ENCODE measurements at places on chromosomes 1 and 21. TPM values are rescaled to one million over a fixed set of nuclear protein-coding genes. Genes with fewer than 3 reads are reported as not detected.

DNA sequence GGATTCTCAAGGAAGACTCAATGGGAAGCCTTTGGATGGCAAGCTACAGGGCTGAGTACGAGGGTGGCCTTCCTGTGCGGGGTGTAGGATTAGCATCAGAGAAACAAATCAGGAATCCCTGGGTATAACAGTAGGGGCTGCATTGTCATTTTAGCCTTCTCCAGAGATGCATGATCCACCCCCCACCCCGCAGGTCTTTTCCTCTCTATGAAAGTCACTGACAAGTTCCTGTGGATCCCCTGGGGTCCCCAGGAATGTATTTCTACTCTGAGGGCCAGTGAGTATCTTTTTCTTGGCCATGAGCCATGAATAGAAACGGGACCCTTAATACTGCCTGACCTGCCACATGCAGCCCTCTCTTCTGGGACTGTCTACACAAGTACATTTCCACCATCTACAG is 473.0 kb upstream of the VAMP3 start:
- H3K36me3 ChIP-seq = no peaks in the 10 kb centered on the region
- DNase-seq = no peak
- H3K27me3 ChIP-seq = no peaks in the 10 kb centered on the region
- H3K27ac ChIP-seq = peak overlapping the region; percentile 98

GRCh38 chr1:221722254-221723017 is 19.5 kb downstream of the DUSP10 start:
- no peak for DNase-seq
- H3K4me3 ChIP-seq = no peak overlapping the region
- no peak overlapping the region for H3K27ac ChIP-seq
- H3K4me1 ChIP-seq = peaks cover 19% of the 10 kb centered on the region

GRCh38 chr1:168096296-168097165 is 40.2 kb downstream of the GPR161 start:
- H3K27ac ChIP-seq = no peak overlapping the region
- DNase-seq = no peak
- H3K4me1 ChIP-seq = no peaks in the 10 kb centered on the region
- H3K4me3 ChIP-seq = no peak overlapping the region

GRCh38 chr1:7783178-7783711 is 846 bp upstream of the PER3 start:
- peaks cover 4% of the 10 kb centered on the region for H3K4me1 ChIP-seq
- H3K27me3 ChIP-seq = no peaks in the 10 kb centered on the region
- H3K27ac ChIP-seq = peak overlapping the region; percentile 23
- H3K4me3 ChIP-seq = peak overlapping the region; percentile 65
- peaks cover 18% of the 10 kb centered on the region for H3K36me3 ChIP-seq

FCGR3A gene
- not detected for total RNA-seq

DNA sequence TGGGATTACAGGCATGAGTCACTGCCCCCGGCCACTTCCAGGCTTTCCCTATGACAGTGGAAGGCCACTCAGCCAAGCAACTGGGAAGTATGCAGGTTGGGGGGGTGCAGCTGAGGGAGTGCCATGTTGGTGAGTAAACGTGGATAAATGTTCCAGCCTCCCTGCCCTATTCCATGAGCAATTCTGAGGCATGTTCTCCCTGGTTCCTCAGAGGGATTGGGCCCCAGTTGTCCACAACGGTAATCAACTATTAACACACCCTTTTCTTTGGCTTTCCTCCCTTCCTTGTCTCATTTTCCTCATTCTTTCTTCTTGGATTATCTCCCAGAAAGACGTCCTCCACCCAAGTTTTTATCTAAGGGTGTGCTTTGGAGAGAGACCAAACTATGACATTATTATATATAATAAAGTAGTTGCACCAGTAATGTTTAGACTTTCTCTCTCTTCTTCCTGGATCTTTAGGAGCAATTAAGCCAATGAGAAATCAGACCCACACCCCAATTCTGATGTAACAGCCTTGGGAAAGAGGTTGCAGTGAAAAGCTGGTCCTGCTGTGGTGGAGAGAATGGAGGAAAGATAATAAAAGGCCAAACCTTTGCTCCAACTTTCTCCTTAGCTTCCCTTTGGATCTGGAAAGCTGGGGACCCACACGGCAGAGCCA is 6.8 kb upstream of the SLAMF9 start:
- DNase-seq = no peak
- no peaks in the 10 kb centered on the region for H3K27me3 ChIP-seq
- H3K36me3 ChIP-seq = no peaks in the 10 kb centered on the region
- H3K4me3 ChIP-seq = no peak overlapping the region
- H3K27ac ChIP-seq = no peak overlapping the region

DNA sequence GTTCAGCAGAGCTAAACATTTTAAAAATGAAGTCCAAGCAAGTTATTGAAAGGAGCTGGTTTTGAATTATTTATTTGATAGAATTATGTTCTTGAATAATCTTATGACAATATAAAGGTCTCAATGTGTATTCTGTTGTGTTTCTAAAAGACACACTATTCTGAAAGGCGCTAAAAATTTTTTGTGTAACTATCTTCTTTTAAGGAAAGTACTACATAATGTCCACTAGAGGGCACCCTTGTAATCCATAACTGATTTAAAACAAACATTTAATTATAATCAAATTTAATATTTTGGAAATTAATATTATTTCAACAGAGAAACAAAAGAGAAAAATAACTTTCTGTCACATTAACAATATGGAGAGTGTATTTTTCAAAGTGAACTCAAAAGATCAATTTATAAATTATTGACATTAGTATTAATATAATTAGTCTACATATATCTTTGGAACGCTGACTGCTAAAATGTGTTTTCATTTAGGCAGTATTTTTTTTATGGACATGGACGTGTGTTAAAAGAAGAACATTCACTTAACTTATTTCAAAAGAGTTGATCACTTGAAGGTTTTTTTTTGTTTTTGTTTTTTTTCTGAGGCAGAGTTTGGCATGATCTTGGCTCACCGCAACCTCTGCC is 248.4 kb downstream of the DENND1B start:
- H3K27me3 ChIP-seq = no peaks in the 10 kb centered on the region
- H3K4me3 ChIP-seq = no peak overlapping the region
- no peaks in the 10 kb centered on the region for H3K4me1 ChIP-seq
- peak; percentile 46 for DNase-seq
- no peak overlapping the region for H3K27ac ChIP-seq

DCST1 gene
- total RNA-seq = not detected

TMEM81 gene
- 4.5 TPM for total RNA-seq

- H3K27me3 ChIP-seq = peaks cover 15% of the 10 kb centered on the region
- DNase-seq = no peak
- no peaks in the 10 kb centered on the region for H3K4me1 ChIP-seq
- no peak overlapping the region for H3K27ac ChIP-seq
- no peak overlapping the region for H3K4me3 ChIP-seq
- no peaks in the 10 kb centered on the region for H3K36me3 ChIP-seq
Measured at GRCh38 chr21:42263591-42264131, 44.7 kb downstream of the ABCG1 start.

DNA sequence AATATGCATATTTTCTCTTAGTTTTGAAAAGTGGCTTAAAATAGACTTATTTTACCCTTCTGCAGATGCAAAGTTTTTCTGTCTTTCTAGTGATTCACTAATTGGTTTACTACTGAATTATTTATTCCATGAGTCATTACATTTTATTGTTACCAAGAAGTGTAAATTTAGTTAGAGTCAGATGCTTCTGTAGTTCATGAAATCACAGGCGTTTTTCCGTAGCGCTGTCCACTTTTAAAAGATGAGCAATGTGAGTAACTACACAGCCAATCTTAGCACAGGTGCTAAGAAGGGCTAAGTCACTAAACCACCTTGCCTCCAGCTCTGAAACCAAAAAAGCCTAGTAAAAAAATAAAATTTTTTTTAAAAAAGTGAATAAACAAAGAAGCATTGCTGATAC is 24.7 kb downstream of the RGS13 start:
- H3K36me3 ChIP-seq = no peaks in the 10 kb centered on the region
- no peak overlapping the region for H3K4me3 ChIP-seq
- H3K27me3 ChIP-seq = no peaks in the 10 kb centered on the region
- no peak overlapping the region for H3K27ac ChIP-seq
- DNase-seq = no peak
- H3K4me1 ChIP-seq = no peaks in the 10 kb centered on the region

- DNase-seq = no peak
- peaks cover 86% of the 10 kb centered on the region for H3K36me3 ChIP-seq
- no peak overlapping the region for H3K27ac ChIP-seq
- H3K4me1 ChIP-seq = no peaks in the 10 kb centered on the region
- H3K4me3 ChIP-seq = no peak overlapping the region
Measured at GRCh38 chr1:118896416-118896815, 91.7 kb downstream of the TBX15 start.

DNA sequence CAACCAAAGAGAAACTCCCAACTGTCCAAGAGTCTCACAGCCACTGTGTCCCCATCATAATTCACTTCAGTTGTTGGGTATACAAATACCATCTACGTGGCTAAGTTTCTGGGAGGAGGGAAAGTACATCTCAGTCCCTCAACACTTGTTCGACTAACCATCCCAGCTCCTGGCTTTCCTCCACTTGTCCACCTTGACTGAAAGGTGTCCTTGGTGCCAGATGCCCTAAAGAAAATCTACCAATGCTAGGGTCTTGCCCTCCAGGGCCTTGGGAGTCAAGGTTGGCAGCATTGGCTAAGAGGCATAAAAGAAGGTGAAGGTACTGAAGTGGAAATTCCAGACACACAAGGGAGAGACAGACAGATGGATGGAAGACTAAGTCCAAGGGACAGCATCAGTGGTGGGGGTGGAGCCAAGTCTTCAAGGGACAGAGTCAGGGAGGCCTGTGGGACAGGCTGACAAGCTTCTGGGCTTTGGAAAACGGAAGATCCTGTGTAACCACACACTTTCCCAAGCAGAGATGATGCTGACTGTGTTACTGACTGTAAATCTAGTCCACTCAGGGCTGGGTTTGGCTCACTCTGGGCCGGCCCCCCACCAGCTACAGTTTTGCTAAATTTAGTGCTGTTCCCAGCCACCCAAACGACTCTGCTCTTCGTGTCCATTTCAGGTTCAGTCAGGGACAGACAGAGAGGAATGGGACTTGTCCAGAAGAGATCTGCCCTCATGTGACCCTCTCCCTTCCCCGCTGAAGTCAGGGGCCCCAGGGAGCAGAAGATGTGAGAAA is 60.1 kb downstream of the CD34 start:
- no peak for DNase-seq
- no peak overlapping the region for H3K4me3 ChIP-seq

HMCN1 gene
- total RNA-seq = 37.6 TPM

DNA sequence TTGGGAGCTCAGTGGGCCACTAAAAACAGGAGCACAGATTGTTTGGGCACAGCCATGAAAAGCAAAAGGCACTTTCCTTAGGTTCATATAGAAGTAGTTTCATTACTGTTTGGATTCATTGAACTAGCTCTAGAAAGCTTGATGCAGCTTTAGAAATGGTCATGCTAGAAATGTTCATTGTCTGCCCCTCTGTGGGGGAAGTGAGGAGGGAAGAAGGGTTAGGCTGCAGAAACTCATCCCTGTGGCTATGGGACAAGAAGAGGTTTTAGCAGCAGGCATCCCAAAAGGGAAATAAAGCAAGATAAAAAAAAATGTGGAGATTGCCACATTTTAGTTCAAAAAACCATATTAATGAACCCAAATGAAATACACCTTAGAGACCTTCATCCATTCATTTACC is 359.6 kb upstream of the PTBP2 start:
- DNase-seq = no peak
- no peak overlapping the region for H3K4me3 ChIP-seq
- H3K36me3 ChIP-seq = no peaks in the 10 kb centered on the region
- peaks cover 27% of the 10 kb centered on the region for H3K4me1 ChIP-seq
- H3K27ac ChIP-seq = peak overlapping the region; percentile 41

CA14 gene
- 4.7 TPM for total RNA-seq

GRCh38 chr1:64842224-64842623 is 97.3 kb downstream of the RAVER2 start:
- no peak overlapping the region for H3K4me3 ChIP-seq
- no peak overlapping the region for H3K27ac ChIP-seq
- DNase-seq = no peak
- no peaks in the 10 kb centered on the region for H3K27me3 ChIP-seq
- no peaks in the 10 kb centered on the region for H3K4me1 ChIP-seq
- H3K36me3 ChIP-seq = peaks cover 6% of the 10 kb centered on the region

GRCh38 chr21:46188226-46189212 is 4.3 kb upstream of the SPATC1L start:
- no peaks in the 10 kb centered on the region for H3K27me3 ChIP-seq
- H3K4me1 ChIP-seq = peaks cover 17% of the 10 kb centered on the region
- no peak overlapping the region for H3K4me3 ChIP-seq
- peak; percentile 72 for DNase-seq
- H3K36me3 ChIP-seq = no peaks in the 10 kb centered on the region
- peak overlapping the region; percentile 54 for H3K27ac ChIP-seq

GRCh38 chr1:33004613-33005012 is 32.1 kb downstream of the AK2 start:
- H3K4me1 ChIP-seq = no peaks in the 10 kb centered on the region

GRCh38 chr1:108892356-108893140 is 15.8 kb downstream of the GPSM2 start:
- DNase-seq = no peak
- H3K4me3 ChIP-seq = no peak overlapping the region
- no peak overlapping the region for H3K27ac ChIP-seq

- DNase-seq = no peak
- no peaks in the 10 kb centered on the region for H3K36me3 ChIP-seq
- H3K27me3 ChIP-seq = no peaks in the 10 kb centered on the region
- no peaks in the 10 kb centered on the region for H3K4me1 ChIP-seq
- H3K4me3 ChIP-seq = no peak overlapping the region
Measured at GRCh38 chr1:40636777-40637176, 28.7 kb downstream of the RIMS3 start.

DNA sequence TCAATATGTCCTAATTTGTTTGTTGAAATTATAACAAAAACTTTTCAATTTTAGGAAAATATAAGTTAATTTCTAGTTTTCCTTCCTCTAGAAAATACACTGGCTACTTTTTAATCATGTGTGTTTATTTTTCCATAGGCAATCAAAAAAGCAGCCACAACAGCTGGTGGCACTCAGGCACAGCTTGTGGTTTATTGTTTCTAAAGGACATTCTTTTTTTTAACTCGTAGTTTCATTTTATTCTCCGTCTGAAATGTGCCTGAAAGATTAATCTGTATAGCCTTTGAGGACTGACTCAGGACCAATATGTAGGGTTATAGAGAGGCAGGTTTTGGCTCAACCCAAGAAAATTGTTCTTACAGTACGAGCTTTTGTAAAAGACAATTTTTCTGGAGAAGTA is 20.7 kb upstream of the STX12 start:
- H3K27me3 ChIP-seq = no peaks in the 10 kb centered on the region
- H3K4me1 ChIP-seq = peaks cover 9% of the 10 kb centered on the region
- H3K27ac ChIP-seq = no peak overlapping the region
- H3K36me3 ChIP-seq = peaks cover 4% of the 10 kb centered on the region
- no peak overlapping the region for H3K4me3 ChIP-seq
- peak; percentile 15 for DNase-seq

- DNase-seq = no peak
- H3K27ac ChIP-seq = no peak overlapping the region
- H3K27me3 ChIP-seq = no peaks in the 10 kb centered on the region
Measured at GRCh38 chr21:19123525-19123924, 719.9 kb upstream of the TMPRSS15 start.
